ENCODE measurements at places on chromosomes 1 and 21.

DNA sequence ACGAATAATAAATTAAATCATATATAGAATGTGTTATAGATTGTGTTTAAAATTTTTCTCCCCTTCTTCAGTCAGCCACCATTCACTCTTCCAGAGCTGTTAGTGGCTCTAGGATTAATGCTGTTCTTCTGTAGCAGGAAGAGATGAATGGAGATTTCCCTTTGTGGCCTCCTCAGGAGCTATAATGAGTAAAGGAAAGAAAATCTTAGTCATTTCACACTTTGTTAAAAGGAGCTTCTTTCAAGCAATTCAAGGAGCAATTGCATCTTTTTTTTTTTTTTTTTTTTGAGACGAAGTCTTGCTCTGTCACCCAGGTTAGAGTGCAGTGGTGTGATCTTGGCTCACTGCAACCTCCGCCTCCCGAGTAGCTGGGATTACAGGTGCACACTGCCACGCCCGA lies 23.7 kb upstream of the TMCO2 start:
- no peak for DNase-seq

GRCh38 chr1:178986204-178986603 lies 39.5 kb upstream of the FAM20B start:
- DNase-seq = no peak

DNA sequence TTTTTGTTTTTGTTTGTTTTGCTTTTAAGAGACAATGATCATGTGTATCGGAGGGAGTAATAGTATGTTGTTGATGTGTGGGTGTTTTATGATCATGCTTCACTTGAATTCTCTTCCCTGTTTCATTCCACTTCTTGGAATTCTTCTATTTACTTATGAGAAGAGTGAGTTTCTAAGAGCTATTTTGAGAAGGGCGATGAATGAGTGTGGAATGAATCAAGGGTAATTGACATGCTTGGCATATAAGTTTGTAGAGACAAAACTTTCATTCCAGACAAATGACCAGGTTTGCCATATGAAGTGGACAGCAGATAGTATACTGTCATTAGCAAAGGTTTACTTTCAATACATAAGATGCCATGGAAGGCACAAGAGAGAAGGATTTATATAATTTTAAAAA lies 42.3 kb upstream of the PDC start:
- no peak for DNase-seq

DNA sequence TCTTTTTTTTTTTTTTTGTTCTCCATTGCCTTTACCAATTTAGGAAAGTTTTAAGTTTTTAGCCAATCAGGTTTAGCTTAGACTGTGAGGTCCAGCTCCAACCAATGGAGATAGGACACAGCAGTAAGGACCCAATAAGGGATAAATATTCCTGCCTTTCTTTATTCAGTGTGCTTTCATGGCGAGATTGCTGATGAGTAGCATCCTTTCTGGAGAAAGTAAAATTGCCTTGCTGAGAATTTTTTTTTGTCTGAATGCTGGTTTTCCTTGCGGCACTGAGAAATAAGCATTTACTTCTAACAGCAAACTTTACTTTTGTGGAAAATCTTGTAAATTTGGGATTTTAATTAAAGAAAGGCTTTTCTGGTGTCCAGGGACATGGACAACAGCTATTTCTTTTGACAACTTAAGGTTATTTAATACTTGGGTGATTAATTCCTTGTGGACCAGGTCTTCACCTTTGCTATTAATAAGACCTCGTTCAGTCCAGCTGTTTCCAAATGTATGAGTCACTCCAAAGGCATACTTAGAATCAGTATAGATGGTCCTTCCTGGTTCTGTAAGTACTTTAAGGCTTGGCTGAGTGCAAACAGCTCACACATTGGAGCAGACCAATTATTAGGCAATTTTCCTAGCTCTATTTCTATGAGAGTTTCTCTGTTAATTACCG lies 54.1 kb downstream of the SERINC2 start:
- no peak for DNase-seq

DNA sequence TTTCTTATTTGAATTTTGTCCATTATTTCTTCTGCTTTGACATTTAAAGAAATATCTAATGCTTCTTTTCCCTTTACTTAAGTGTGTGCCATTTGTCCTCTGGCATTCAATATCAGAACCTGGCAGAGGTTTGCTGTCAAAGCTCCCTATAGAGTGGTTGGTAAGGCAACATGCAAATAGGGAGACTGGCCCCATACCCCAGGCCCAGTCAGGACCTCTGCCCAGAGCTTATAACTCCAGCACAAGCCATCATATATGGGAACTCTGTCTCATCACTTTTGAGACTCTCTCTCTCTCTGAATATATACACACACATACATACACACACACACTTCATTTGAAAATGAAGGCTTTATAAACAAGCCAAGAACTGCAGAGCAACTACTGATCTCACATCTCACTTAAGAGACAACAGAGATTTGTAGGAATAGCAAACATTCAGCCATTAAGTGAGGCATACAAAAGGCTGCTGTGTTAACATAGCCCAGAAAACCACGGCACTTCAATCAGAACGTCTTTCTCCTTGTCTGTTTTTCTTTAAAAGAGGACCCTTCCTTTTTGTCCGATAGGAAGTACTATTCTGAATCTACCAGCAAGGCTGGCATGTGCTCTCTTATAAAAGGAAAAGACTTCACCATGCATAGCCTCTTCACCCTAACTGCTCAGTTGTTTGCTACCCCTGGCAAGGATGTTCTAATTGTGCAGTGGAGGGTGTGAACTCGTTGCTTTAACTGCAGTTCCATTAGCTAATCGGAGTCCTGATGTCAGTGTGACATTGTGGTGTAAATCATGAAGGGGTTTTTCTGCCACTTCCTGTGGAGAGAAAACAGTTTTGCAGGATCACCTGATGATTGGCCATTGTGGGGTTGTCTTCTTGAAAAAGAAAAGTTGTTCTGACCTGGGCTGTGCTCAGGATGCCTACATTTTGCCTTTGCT lies 101.7 kb downstream of the NR5A2 start:
- DNase-seq = no peak

GRCh38 chr1:212106286-212106792 lies 70.8 kb downstream of the DTL start:
- DNase-seq = no peak
